ENCODE measurements at places on chromosomes 1 and 21.

DNA sequence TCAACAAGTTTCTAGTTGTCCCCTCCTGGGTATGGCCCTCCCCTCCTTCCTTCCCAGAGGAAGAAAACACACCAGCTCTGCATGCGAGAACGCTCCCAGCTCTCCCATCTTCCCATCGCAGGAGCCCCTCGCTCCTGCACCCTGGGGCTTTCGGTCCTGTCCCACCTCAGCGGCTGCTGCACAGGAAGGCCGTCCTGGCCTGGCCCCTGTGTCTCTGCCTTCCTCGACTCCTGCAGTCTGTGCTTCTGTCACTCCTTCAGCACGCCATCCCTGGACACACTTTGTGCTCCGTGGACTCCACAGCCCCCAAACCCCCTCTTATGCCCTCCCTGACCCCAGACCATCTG lies 23.2 kb downstream of the KRTAP10-1 start:
- no peak for DNase-seq

GRCh38 chr21:45889961-45890360 lies 91.6 kb upstream of the COL6A1 start:
- no peak for DNase-seq

- DNase-seq, result no peak
Measured at GRCh38 chr1:194394676-194395075, 1208.3 kb upstream of the B3GALT2 start.

- DNase-seq, result no peak
Measured at GRCh38 chr21:33703750-33704606, 61.7 kb downstream of the ITSN1 start.

GRCh38 chr1:230797376-230797920 lies 50.3 kb downstream of the CAPN9 start:
- no peak for DNase-seq

GRCh38 chr21:32576011-32576410 lies 9.3 kb downstream of the TCP10L start:
- no peak for DNase-seq

GRCh38 chr1:147545133-147545532 lies 3.8 kb downstream of the BCL9 start:
- peak; percentile 93 for DNase-seq

GRCh38 chr1:58402444-58402843 lies 144.1 kb downstream of the OMA1 start:
- DNase-seq, result no peak

DNA sequence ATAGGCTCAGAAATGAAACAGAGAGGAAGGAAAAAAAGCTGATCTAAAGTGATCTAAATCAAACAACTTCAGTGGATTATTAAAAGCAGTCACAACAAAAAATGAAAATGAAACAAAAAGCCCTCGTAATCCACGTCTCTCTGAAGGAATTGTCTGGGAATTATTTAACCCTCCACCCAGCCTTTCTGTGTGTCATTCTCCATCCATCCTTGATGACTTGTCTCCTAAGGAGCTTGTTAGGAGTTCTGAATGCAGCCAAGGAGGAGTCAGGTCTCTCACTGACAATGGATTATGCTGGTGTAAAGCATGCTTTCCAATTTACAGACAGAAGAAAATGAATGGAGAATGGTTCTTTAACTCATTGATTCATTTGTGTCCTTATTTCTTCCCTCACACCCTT lies 359.3 kb upstream of the RUNX1 start:
- peak; percentile 30 for DNase-seq

DNA sequence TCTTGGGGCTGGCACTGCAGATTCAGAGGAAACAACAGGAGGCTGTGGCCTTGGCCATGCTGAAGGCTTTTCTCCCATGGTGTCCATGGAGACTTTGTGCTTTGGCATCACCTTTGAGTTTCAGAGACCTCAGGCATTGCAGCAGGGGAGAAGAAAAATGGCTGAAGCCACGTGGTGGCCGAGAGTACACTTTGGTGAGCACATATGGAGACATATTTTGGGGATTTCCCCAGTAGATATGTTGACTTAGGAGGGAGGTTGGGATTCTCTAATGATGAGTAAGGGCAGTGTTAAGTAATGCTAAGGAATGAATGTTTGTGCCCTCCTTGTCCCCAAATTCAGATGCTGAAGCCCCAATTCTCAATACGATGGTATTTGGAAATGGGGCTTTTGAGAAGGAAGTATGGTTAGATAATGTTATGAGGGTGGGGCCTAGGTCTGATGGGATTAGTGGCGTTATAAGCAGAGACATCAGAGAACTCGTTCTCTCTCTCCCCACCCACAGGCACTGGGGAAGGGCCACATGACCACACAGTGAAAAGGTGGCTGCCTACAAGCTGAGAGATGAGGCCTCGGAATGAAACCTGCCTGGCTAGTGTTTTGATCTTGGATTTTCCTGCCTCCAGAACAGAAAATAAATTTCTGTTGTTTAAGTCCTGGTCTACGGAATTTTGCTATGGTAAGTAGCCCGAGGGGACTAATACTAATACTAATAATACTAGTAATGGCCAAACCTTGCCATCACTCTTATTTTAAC lies 98.6 kb downstream of the TBX19 start:
- DNase-seq, result peak; percentile 40

DNA sequence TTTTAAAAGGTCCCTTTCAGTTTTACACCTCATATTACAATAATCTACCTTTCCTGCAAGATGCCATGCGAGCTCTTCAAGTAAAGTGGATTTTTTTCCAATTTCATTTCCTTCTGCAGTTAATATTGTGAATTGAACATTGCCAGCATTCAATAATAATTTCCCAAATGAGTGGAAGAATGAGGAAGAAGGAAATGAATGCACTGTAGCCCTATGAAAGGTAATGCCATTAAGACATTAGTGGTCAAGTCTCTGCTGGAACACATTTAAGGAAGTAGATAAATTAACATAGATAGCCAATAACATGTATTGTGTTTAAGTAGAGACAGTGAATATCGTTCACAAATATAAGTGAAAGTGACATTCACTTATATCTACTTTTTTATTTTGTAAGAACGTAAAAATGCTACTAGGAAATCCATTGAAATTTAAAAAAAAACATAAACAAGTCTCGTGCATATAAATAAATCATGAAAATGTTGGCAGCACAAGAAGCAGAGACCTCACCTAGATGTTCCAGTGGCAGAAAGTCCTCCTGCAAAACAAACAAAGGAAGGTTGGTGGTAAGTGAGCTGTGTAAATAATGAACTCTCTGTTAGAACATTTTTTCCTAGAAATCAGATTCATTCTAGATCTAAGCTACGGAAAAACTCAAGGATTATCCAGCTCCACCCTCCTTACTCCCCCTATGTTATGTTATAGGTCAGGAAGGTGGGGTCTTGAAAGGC lies 17.7 kb downstream of the FCRL3 start:
- no peak for DNase-seq

GRCh38 chr1:232880354-232880753 lies 70.1 kb upstream of the NTPCR start:
- DNase-seq, result peak; percentile 28

DNA sequence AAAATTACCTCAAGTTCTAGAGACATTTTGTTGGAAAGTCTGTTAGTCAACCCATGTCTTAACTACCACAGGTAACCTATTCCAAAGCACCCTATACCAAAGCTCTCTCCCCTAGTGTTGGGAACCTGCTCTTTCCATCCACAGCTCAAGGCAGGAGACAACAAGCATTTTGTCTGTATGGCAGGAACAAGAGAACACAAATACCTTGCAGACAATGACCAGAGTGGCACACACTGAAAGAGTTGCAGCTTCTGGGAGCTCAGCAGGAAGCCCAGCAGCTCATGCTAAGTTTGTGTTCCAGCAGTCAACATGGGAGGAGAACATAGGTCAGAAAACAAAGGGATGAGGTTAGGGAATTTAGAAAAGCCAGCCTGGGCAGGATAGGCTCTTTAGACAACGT lies 300.8 kb downstream of the HHIPL2 start:
- DNase-seq, result no peak

GRCh38 chr1:241924080-241924808 lies 33.3 kb upstream of the BECN2 start:
- peak; percentile 34 for DNase-seq

GRCh38 chr1:28340221-28340974 lies 11.6 kb downstream of the MED18 start:
- no peak for DNase-seq

DNA sequence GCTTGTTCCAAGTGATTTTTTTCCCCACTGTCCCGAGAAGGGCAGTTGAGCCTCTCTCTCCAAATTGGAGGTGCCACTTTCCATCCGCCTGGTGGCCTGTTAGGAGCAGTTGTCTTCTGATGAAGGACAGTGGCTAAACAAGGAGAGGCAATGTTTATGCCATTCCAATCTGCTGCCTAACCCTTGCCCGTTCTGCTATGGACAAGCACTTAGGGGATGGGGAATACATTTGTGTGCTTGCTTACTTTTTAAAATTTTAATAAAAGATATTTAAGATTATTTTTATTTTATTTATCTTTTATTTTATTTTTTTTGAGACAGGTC lies 12.0 kb downstream of the COQ8A start:
- DNase-seq, result no peak

DNA sequence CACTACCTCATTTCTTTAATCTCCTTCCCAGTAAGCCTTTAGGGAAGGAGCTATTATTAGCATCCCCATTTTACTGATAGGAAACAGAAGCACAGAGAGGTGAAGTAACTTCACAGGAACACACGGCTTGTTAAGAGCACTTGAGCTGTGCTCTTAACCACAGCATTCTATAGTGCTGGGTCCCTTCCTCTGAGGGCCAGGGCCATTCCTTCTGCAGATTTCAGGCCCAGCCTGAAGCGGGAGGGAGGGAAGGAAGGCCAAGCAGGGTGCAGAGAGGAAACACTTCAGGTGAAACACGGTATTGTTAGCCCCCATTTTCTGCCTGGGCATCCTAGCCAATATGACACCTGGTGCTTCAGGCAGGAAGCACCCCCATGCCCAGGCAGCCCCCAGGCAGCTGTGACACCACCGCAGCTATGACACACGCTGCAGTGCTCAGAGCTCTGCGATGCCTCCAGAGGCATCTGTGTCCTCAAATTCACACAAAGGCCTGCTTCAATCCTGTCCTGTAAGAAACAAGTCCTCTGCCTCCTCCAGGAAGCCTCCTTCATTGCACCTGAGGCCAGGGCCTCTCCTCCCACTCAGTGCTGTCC lies 4.5 kb upstream of the EXTL1 start:
- no peak for DNase-seq

GRCh38 chr1:54199151-54199764 lies 572 bp downstream of the CYB5RL start:
- DNase-seq, result no peak

DNA sequence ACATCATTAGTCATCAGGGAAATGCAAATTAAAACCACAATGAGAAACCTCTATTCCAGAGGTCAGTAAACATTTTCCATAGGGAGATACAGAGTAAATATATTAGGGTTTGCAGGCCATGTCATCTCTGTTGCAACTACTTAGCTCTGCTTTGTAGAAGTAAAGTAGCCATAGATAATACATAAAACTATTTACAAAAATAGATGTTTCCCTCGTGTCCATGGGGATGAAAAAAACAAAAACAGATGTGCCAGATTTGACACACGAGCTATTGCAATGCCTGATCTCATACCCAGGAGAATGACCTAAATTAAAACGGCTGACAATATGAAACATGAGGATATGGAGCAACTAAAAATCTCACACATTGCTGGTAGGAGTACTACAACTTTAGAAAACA lies 17.3 kb downstream of the LTN1 start:
- no peak for DNase-seq

- no peak for DNase-seq
Measured at GRCh38 chr21:36310016-36310415, 10.0 kb upstream of the MORC3 start.

GRCh38 chr1:82185084-82185483 lies 384.4 kb downstream of the ADGRL2 start:
- no peak for DNase-seq

- peak; percentile 98 for DNase-seq
Measured at GRCh38 chr1:168178638-168179437, at the start of gene TIPRL. TIPRL (plus strand) TSS chr1:168178962; CDS start chr1:168179078, 116 bp downstream.

- no peak for DNase-seq
Measured at GRCh38 chr1:6331543-6332273, 61.9 kb downstream of the ACOT7 start.

DNA sequence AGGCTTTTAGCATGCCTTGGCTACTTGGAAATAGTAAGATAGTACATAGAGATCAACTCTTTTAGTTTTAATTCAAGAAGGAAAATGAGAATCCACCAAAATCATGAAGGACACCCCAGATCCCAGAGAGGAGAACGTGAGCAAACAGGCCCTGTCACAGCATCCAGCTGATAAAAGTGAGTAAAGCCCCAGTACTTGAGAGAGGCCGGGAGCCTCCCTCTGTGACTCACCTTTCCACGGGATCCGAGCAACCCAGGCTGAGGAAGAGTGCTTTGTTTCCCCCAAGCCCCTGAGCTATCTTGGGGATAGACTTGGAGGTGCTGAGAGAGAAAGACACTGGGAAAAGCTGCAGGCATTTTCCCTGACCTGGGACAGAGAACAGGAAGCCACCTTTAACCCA lies 238.6 kb downstream of the DUSP10 start:
- peak; percentile 29 for DNase-seq

DNA sequence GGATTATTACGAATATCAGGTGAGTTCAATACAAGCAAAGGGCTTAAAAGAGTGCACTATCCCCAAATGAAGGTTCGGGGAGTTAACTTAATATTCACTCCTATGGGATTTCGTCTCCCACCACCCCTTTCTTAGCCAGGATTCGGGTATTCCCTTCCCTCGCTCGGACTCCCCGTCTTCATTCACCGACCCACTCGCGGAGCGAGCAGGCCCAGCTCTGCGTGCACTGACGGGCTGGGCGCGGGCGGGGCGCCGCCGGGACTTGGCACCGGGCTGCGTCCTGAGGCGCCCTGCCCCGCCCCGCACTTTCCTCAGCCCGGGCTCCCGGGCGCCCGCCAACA lies 7.7 kb upstream of the MPZL1 start:
- no peak for DNase-seq

DNA sequence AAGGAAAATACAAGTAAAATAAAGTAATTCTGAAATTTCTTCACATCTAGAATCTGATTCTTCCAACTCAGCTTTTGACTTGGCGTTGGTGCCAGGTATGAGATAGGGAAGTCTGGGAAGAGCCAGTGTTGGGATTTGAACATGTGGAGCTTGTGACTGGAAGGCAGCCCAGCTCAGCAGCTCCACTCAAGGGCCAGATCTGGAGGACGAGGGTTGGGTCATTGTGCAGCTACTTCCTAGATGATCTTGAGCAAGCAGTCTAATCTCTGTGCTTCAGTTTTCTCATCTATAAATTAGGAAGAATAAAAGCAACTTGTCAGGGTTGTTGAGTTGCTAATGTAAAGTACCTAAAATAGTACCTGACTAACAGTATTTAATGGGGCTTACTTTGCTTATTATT lies 5.0 kb downstream of the ADARB1 start:
- DNase-seq, result no peak

- DNase-seq, result no peak
Measured at GRCh38 chr1:117635805-117636204, 30.0 kb downstream of the TENT5C start.

DNA sequence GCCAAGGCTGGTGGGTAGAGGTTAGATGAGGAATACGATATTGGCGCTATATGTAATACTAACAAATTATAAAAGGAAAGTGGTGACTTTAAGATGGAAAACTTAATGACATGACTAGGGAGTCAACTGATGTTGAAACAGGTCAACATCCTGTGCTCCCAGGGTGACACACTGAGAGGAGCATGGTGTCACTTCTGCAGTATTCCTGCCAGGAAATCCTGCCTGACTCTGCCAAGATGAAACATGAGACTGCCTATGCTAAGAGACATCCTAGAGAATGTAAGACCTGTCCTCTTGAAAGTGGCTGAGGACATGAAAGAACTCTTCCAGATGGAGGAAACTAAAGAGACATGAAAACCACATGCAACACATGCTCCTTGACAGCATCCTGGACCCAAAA lies 65.0 kb upstream of the KCND3 start:
- DNase-seq, result no peak

All from Daoy (cell line).